ENCODE measurements at places on chromosomes 6 and 20.

DNA sequence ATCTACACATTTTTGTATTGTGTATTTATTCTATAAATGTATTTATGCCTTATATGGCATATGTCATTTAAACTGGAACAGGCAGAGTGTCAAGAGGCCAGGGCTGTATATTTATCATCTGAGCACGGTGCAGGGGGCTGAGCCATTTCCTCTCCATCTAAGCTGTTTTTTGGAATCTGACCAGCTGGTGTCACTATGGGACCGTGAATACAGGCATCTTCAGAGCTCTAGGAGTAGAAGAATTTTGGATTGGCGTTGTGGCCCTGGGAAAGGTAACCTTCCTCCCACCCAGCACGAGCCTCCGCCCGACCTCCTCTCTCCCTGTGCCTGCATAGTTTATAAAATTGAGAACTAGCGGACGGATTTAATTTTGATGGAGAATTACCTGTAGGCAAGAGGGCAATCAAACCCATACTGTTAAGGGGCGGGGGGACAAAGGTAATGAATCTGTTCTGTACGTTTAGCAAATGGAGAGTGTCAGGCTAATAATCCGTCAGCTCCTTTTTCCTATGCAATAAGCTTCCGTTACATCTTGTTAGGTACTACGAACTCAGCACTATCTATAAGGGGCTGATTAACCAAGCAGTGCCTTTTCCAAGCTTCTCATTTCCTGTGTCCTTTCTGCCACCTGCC lies 29.0 kb upstream of the EEF1E1 start:
- DNase-seq = peak; percentile 65

- DNase-seq = no peak
Observed at GRCh38 chr6:22596011-22596410, 26.6 kb downstream of the HDGFL1 start.

DNA sequence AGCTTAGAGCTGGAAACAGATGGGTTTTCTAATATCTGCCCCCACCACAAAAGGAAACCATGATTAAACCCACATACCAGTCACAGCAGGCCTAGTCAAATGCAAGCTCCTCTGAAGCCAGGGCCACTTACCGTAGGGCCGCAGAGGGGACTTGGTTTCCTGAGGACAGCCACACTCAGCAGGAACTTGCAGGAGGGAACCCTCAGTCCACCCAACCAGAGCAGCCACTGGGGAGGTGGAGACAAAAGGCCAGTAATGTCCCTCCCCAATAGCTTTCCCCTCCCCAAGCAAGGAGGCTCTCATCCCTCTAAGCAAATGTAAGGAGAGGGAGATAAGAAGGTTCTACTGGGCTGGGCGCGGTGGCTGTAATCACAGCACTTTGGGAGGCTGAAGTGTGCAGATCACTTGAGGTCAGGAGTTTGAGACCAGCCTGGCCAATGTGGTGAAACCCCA lies 384.4 kb upstream of the JARID2 start:
- no peak for DNase-seq

DNA sequence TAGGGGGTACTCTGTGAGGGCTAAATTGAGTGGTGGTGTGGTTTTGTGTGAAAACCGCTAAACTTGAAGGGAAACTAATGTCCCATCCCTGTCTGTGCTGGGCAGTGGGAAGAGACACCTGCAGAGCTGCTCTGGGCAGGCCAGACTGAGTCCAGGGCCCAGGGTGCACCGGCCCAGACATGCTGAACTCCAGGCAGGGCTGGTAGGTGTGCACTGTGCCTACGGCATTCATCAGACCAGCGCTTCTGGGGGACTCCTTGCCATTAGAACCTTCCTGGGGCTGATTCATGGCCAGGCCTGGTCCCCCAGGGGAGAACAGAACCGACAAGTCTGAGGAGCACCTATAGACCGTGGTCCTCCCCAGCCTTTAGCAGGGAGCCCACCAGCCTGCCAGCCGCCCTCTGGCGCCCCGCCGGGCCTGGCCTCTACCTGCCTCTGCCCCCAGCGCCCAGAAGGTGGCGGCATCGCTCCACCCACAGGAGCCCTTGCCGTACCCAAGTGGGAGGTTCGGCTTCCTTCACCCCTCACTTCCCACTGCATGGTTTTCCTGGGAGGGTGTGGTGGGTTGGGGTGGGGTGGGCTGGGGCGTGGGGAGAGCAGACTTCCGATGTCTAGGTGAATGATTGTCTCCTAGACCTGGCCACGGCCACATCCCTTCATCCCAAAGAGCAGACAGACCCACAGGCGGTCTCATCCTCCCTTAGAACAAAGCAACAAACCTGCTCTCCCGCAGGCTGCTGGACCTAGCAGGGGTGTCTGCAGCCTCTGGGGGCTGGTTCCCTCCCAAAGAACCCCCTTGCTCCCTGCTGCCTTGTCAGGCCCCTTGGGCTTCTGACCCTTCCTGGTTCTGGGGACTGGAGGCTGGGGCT lies 15.5 kb downstream of the CCDC167 start:
- DNase-seq = peak; percentile 21

- no peak for DNase-seq
Observed at GRCh38 chr6:89916136-89916920, 22.1 kb downstream of the GJA10 start.

- no peak for DNase-seq
Observed at GRCh38 chr6:65700561-65700960, 6.5 kb downstream of the EYS start.

- no peak for DNase-seq
Observed at GRCh38 chr6:155548576-155548975, 92.9 kb upstream of the NOX3 start.

- no peak for DNase-seq
Observed at GRCh38 chr6:136666041-136666440, 115.8 kb upstream of the MAP7 start.

Measured in AG10803 (cell line).